ENCODE measurements at places on chromosomes 5 and 9.

DNA sequence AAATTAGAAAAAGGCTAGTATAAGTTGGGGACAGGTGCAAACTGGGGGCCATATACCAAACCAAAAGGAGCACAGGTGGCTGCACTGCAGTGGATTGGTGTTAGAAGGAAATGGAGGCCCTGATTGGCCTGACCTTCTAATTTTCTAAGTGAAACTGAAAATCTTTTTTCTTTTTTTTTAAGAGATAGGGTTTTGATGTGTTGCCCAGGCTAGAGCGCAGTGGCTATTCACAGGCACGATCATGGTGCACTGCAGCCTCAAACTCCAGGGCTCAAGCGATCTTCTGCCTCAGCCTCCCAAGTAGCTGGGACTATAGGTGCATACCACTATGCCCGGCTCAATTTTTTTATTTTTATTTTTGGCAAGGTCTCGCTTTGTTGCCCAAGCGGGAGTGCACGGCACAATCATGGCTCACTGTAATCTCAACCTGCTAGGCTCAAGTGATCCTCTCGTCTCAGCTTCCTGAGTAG lies 9.8 kb upstream of the CCDC69 start:
- DNase-seq = no peak

DNA sequence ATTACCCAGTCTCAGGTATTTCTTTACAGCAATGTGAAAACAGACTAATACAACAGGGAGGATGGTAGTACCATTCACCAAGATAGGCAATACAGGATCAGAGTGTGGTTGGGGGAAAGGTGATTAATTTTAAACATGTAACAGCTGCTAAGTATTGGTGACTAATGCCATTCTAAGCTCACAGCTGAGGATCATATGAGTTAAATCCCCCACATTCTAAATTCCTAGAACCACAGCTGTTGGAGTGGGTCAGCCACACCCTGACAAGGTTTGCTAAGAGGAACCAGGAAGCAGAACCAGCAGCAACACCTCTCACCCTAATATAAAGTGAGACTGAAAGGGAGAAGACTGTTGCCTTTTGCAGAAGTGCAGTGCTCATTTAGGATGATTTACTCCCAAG lies 24.8 kb downstream of the HSPB3 start:
- DNase-seq = no peak

GRCh38 chr9:131036529-131037334 lies 27.8 kb downstream of the LAMC3 start:
- no peak for DNase-seq

GRCh38 chr5:91312698-91313097 lies 70.4 kb downstream of the ARRDC3 start:
- no peak for DNase-seq

DNA sequence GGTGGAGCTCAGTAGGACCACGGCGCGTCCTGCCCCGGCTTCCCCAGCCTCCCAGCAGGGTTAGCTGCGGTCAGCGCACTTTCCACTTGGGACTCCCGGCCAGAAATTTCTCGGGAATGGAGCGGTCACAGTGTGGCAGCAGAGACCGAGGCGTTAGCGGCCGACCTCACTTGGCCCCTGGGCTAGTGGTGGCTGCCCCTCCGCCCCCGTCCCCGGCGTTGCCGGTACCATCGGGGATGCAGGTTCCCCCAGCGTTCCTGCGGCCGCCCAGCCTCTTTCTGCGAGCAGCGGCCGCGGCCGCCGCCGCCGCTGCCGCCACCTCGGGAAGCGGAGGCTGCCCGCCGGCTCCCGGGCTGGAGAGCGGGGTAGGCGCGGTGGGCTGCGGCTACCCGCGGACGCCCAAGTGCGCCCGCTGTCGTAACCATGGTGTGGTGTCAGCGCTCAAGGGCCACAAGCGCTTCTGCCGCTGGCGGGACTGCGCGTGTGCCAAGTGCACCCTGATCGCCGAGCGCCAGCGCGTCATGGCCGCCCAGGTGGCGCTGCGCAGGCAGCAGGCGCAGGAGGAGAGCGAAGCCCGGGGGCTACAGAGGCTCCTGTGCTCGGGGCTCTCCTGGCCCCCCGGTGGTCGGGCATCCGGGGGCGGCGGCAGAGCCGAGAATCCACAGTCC lies 460 bp downstream of the DMRTA1 start:
- DNase-seq = peak; percentile 32

GRCh38 chr5:75078027-75078426 lies 25.7 kb upstream of the GCNT4 start:
- no peak for DNase-seq

DNA sequence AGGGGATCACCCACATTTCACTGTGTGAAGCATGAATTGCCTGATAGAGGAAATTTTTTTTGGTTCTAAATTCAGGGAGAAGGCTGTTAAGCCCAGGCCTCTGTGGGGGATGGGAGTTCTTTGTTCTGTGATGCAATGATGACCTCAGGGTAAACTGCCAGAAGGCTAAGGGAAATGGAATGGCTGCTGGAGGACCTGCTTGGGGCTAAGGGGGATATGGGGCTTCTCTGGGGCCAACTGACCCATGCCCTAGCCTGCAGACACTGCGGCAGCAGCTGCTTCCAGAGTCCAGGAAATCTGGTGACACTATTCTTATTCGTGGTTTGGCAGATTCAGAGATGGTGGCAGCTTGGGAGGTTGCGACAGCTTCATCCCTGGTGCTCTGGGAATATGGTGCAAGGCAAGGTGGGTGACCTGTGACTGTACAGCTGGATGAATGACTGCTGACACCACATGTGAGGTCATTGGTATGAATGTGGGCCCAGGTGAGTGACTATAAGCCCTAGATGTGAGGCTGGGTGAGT lies 30.3 kb downstream of the VCP start:
- peak; percentile 19 for DNase-seq

GRCh38 chr5:116038817-116039216 lies 6.5 kb downstream of the ARL14EPL start:
- DNase-seq = no peak

All from HS-5 (cell line).